Right lobe of liver (tissue), 6 donors: ENCODE measurements at places on chromosomes 6 and 20.

DNA sequence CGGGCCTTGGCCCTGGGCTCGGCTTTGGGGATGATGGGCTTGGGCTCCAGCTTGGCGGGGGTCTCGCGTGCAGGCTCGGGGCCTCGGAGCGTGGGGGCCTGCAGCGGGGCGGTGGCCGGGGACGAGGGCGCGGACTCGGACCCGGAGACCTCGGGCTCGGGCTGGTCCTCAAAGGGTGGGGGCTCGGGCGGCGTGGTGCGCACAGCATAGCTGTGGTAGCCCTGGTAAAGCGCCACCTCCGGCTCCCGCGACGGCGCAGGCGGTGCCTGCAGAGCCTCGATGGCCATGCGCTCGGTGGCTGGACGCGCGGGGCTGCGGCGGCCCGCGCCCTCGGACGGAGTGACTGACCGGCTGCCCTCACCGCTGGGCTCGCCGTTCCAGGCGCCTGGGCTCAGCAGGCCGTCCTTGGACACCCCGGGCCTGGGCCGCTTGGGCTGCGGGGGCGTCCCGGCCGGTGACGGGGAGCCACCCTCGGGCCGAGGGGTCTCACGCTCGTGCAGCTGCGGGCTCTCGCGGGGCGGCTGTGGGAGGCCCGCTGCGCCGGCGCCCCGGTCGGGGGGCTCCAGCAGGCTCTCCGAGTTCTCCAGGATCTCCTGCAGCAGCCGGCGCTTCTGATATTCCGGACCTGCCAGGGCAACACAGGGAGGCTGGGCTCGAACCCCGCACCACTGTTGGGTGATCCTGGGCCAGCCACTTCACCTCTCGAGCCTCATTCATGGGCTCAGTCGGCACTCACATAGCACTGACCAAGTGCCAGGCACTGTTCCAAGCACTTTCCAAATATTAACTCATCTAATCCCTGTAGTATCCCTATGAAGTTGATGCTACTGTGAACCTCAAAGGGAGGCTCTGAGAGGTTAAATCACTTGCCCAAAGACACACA, 71.0 kb downstream of the JPH2 start:
- no peak overlapping the region for H3K27ac ChIP-seq

DNA sequence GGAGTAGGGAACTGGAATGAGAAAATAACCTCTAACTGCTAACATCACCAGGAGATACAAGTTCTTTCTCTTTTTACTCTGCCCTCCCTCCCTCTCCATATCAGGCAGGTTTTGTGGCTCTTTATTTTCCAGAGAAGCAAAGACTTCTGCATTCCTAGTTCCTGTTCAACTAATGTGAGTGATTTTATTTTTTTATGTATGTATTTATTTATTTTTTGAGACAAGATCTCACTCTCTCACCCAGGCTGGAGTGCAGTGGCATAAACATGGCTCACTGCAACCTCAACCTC, 6.0 kb upstream of the IER3 start:
- peak overlapping the region; percentile 43 for H3K27ac ChIP-seq
- DNase-seq: no peak
- H3K27me3 ChIP-seq: no peaks in the 10 kb centered on the region
- peaks cover 2% of the 10 kb centered on the region for H3K4me1 ChIP-seq
- no peak overlapping the region for H3K4me3 ChIP-seq

DNA sequence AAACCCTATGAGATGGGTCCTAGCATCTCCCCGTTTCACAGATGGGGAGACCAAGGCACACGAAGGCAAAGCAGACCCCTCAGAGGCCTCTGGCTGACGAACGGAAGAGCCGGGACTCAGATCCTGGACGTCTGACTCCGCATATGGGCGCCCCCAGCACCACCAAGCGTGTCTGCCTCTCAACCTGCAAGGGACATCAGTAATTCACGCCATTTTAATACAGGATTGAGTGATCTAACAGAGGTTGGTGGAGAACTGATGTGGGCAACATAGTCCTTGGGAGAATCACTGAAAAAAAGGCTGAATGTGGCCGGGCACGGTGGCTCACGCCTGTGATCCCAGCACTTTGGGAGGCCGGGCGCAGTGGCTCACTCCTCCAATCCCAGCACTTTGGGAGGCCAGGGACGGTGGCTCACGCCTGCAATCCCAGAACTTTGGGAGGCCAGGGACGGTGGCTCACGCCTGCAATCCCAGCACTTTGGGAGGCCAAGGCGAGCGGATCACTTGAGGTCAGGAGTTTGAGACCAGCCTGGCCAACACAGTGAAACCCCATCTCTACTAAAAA, 206.6 kb downstream of the DLL1 start:
- H3K36me3 ChIP-seq: no peaks in the 10 kb centered on the region
- H3K27ac ChIP-seq: no peak overlapping the region
- no peaks in the 10 kb centered on the region for H3K4me1 ChIP-seq
- no peak overlapping the region for H3K4me3 ChIP-seq
- DNase-seq: no peak

DNA sequence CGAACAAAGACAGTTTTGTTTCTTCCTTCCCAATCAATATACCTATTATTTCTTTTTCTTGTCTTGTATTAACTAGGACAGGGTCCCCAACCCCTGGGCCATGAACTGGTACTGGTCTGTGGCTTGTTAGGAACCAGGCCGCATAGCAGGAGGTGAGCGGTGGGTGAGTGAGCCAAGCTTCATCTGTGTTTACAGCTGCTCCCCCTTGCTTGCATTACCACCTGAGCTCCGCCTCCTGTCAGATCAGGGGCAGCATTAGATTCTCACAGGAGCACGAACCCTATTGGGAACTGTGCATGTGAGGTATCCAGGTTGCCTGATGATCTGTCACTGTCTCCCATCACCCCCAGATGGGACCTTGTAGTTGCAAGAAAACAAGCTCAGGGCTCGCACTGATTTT, 151.9 kb downstream of the CDKAL1 start:
- DNase-seq: no peak
- no peaks in the 10 kb centered on the region for H3K27me3 ChIP-seq
- no peaks in the 10 kb centered on the region for H3K4me1 ChIP-seq
- no peak overlapping the region for H3K27ac ChIP-seq
- H3K36me3 ChIP-seq: no peaks in the 10 kb centered on the region

DNA sequence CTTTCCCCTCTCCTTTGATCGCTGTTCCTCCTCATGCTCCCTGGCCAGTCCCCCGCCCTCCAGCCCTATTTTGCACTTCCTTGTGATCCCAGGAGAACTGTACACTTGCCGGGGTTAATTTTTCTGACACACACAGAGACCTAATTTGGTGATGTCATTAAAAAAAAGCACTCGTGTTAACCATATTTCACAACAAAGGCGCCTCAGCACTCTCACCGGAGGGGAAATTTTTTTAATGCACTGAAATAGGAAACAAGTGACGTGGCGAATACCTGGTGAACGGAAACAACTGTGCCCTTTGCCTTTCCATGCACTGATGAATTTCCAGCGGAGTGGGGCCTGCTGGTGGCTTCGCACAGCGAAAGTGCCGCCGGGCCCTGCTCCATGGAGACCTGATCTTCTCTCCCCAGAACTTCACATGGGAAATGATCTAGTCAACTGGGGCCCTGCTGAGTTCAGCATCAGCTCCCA, 53.9 kb upstream of the TAGAP start:
- H3K4me1 ChIP-seq: no peaks in the 10 kb centered on the region
- H3K27me3 ChIP-seq: no peaks in the 10 kb centered on the region
- no peaks in the 10 kb centered on the region for H3K36me3 ChIP-seq
- H3K4me3 ChIP-seq: no peak overlapping the region
- no peak overlapping the region for H3K27ac ChIP-seq
